Epithelial cell of esophagus (primary cell): ENCODE measurements at places on chromosomes 12 and 14.

DNA sequence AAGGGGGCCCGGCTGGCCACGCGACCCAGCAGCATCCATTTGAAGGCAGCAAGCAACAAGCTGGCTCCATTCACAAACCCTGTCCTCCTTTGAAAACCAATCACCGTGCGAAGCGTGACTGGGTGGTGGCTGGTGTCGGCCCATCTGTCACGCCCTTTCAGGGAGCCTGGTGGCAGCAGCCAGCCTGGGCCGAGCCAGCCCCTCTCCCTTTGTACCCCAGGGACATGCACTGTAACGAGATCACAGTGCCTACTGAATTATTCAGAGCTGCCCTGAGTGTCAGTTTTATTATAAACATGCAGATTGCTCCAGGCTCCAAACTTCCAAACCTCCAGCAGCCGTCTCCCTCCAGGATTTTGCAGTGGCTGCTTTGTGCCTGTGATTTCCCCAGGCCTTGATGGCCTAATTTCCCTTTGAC is 22.3 kb upstream of the CTDSP2 start:
- DNase-seq = no peak

GRCh38 chr12:51593539-51593938 is 2.5 kb downstream of the SCN8A start:
- peak; percentile 68 for DNase-seq

GRCh38 chr14:77230914-77231313 is 40.1 kb downstream of the NGB start:
- DNase-seq = no peak

GRCh38 chr14:59282378-59282765 is 93.9 kb downstream of the DAAM1 start:
- peak; percentile 85 for DNase-seq

- DNase-seq = no peak
These were observed 79.9 kb downstream of the HECTD1 start for GRCh38 chr14:31127690-31128089.

- DNase-seq = no peak
These were observed 97.7 kb upstream of the RGS6 start for GRCh38 chr14:71834284-71835204.

GRCh38 chr12:57055824-57056223 is 5.9 kb upstream of the MYO1A start:
- DNase-seq = no peak

GRCh38 chr12:124761871-124762270 is 101.8 kb downstream of the SCARB1 start:
- DNase-seq = no peak

GRCh38 chr14:101716956-101717662 is 44.4 kb upstream of the PPP2R5C start:
- peak; percentile 41 for DNase-seq

GRCh38 chr14:41360126-41360525 is 246.6 kb upstream of the LRFN5 start:
- DNase-seq = no peak

DNA sequence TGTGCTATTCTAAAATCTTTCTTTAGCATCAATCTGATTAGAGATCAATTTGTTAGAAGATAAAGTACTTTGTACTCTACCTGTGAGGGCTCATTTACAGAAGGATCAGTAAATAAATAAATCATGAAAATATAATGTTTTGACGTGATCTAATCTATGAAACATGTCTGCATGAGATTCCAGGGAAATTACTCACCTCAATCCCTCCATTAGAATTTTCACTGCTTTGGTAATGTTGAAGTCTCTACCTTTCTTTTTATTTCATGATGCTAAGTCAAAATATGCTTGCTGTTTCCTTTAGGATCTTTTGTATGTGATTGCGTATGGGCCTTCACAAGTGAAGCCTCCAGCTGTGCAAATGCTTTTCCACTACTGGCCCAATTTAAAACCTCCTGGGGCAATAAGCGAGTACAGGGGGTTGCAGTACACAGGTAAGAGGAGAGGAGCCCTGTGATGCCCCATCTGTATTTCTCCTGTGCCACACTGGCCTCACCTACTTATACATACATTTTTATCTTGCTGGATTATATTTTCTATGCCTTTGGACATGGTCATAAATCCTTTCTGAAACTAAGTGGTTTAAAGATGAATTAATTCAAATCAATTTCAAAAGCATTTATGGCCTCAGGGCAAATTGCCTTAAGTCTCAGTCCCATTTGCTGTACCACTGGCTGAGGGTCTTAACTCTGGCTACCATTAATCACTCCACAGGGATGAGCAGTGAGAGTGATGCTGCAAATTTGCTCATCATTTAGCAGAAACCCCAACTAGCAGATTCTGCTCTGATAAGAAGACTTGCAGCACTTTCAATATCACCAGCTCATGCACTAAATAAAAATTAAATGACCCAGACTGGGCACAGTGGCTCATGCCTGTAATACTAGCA is 66.4 kb downstream of the UNC79 start:
- DNase-seq = peak; percentile 22

- DNase-seq = no peak
These were observed 13.5 kb upstream of the KRT82 start for GRCh38 chr12:52419656-52420055.

- DNase-seq = no peak
These were observed 12.8 kb upstream of the NR4A1 start for GRCh38 chr12:52038447-52038846.

DNA sequence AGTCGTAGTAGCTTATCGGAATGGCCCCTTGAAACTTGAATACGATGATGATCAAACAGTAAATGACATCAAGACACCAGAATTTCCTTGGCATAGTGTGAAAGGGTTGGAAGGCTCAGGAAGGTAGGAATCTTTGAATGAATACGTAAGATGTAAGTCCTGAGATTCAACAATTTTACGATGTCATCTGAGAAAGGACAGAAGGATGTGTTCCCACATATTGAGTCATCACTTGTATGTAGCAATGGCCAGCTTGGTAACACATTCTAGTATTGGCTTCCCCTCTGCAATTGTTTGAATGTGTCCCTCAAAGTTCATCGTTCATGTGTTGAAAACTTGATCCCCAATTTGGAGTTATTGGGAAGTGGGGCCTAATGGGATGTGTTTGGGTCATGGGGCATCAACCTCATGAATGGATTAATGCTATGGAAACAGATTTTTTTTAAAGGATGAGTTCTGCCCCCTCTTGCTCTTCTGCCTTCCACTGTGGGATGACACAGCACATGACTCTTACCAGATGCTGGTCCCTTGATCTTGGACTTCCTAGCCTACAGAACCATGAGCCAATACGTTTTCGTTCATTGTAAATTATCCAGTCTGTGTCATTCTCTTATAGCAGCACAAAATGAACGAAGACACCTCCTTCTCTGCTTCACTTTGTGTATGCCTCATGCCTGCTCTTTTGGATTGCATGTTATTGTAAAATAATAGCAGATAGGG is 284.6 kb downstream of the BCAT1 start:
- peak; percentile 9 for DNase-seq

DNA sequence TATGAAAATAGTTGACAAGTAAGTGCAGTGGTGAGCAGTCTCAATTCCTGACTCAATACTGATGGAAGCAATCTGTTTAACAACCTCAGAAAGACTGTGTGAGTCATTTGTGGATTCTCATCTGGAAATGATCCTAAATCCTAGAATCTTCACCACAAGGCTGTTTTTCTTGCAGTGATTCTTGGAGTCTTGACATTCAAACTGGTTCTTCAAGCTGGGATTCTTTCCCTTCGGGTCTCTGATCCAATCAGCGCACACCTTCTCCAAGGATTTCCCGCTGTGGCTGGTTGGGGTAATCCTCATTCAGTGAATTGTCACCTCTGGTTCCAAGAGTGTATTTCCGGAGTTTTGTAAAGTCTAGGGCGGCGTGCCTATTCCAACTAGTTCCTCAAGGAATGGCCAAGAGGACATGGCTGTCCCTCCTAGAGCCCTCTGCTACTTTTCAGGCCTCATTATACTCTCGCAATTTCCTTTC is 37.7 kb upstream of the FOXJ2 start:
- DNase-seq = peak; percentile 78
